Progenitor cell of endocrine pancreas (in vitro differentiated cells): ENCODE measurements at places on chromosomes 6 and 20. TPM values are rescaled to one million over a fixed set of nuclear protein-coding genes. Genes with fewer than 3 reads are reported as not detected.

GRCh38 chr20:31705598-31706597 is 16.8 kb downstream of the BCL2L1 start:
- H3K4me1 ChIP-seq: peaks cover 55% of the 10 kb centered on the region
- H3K27ac ChIP-seq: peak overlapping the region; percentile 100
- no peaks in the 10 kb centered on the region for H3K27me3 ChIP-seq
- no peak overlapping the region for H3K4me3 ChIP-seq

DNA sequence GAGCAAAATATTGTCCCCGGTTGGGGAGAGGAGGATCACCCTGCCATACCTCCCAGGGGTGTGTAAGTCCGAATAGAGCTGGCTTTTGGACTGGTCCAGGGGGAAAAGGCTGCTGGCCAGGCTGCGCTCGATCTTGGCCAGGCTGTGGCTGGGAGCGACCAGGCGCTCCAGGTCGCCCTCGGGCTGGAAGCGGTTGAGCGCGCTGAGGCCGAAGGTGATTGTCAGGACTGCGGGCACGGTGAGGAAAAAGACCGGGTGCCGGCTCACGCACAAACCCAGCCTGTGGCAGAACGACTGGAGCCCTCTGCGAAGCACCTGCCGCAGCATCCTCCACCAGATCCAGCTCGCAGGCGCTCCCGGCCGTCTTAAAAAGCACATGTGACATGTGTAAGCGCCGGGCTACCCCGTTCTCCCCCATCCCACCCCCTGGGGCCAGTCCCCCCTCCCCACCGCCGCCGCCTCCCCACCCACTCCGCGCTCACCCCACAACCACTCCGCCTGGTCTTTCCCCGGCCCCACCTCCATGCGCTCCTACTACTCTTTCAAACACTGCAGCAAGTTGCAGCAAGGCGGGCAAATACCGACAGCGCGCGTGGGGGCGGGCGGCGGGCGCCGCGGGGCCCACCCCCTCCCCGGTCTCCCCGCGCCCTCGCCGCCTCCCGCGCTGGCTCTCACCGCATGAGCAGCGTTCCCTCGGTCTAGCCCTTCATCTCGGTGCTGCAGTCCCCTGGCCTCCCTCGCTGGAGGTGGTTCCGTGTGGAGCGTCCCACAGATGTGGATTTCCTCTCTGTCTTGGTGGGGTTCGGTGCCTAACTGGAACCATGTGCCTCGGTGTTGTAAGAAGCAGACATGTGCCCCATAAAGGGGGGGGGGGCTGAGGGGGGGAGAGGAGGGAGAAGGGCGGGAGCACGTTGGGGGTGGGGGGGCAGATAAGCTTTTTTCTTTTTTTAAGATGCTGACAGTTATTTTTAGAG is 42.4 kb downstream of the PTCHD4 start:
- H3K36me3 ChIP-seq: no peaks in the 10 kb centered on the region
- DNase-seq: peak; percentile 21
- H3K4me3 ChIP-seq: peak overlapping the region; percentile 69

The GINS1 gene
- total RNA-seq: 25.2 and 29.0 TPM in 2 replicates

The TPBG gene
- 31.3 and 32.0 TPM in 2 replicates for total RNA-seq

- no peak for DNase-seq
- no peak overlapping the region for H3K27ac ChIP-seq
- peaks cover 30% of the 10 kb centered on the region for H3K27me3 ChIP-seq
- H3K4me3 ChIP-seq: no peak overlapping the region
- H3K4me1 ChIP-seq: no peaks in the 10 kb centered on the region
Observed at GRCh38 chr6:27593200-27593818, 120.4 kb upstream of the ZNF184 start.

DNA sequence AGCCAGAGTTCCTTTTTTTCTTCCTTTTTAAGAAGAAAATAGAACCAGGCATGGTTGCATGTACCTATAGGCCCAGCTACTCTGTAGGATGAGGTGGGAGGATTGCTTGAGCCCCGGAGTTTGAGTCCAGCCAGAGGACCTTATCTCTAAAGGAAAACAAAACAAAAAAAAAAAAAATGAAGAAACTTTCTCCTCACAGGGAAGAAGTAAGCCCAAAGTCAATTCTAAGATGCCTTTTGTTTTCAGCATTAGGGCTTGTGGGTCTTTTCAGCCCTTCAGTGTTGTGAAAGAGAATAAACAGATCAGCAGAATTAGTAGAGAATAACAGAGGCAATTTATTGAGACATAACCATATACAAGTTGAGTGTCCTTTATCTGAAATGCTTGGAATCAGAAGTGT is 26.8 kb downstream of the ZNF451 start:
- H3K27ac ChIP-seq: no peak overlapping the region
- no peak for DNase-seq
- peaks cover 4% of the 10 kb centered on the region for H3K4me1 ChIP-seq
- H3K27me3 ChIP-seq: no peaks in the 10 kb centered on the region

- no peaks in the 10 kb centered on the region for H3K4me1 ChIP-seq
- no peak for DNase-seq
- H3K4me3 ChIP-seq: no peak overlapping the region
- H3K27ac ChIP-seq: no peak overlapping the region
Observed at GRCh38 chr20:16490696-16491095, 82.6 kb downstream of the KIF16B start.

DNA sequence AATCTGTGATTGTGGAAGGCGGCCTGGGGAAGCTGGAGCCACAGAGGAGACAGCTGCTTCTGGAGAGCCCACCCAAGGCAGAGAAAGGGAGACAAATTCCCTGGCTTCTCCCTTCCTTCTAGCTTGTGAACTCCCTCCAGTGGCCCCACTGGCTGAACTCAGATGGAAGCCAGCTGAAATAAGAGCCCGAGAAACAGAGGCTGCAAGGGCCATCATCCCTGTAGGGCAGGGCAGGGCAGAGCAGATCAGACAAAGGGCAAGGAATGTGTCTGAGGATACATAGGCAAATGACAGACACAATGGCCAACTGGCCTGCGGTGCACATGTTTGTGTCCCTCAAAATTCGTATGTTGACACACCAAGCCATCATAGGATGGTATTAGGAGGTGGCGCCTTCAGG is 25.3 kb downstream of the MDFI start:
- no peaks in the 10 kb centered on the region for H3K36me3 ChIP-seq
- no peaks in the 10 kb centered on the region for H3K4me1 ChIP-seq
- no peak for DNase-seq
- no peak overlapping the region for H3K4me3 ChIP-seq
- H3K27me3 ChIP-seq: peaks cover 48% of the 10 kb centered on the region

GRCh38 chr6:157420497-157420896 is 39.5 kb downstream of the ZDHHC14 start:
- DNase-seq: no peak
- peaks cover 23% of the 10 kb centered on the region for H3K4me1 ChIP-seq
- no peak overlapping the region for H3K27ac ChIP-seq
- no peaks in the 10 kb centered on the region for H3K27me3 ChIP-seq

DNA sequence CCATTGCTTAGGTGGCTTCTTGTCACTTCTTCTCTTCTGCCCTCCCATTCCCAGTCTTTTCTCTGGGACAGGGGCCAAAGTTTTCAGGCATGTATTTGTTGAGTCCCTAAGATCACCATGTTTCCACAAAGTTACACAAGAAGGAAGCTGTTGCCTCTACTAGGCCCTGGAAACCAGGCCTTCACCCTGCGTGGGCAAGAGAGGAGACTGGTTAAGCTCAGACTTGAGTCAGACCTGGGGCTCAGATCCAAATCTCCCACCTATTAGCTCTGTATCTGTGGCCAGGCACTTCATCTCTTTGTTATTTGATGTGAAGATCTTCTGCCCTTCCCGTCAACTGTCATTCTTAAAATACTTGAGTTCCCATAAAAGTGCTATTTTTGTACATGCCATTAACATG is 154.6 kb downstream of the SASH1 start:
- peaks cover 2% of the 10 kb centered on the region for H3K4me1 ChIP-seq
- DNase-seq: no peak

The TFAP2B gene
- 0.74 and 1.8 TPM in 2 replicates for total RNA-seq

- H3K36me3 ChIP-seq: no peaks in the 10 kb centered on the region
- no peak overlapping the region for H3K27ac ChIP-seq
- peaks cover 57% of the 10 kb centered on the region for H3K27me3 ChIP-seq
- H3K4me3 ChIP-seq: no peak overlapping the region
- DNase-seq: no peak
Observed at GRCh38 chr6:29757282-29757681, 34.0 kb downstream of the HLA-F start.

- no peak overlapping the region for H3K4me3 ChIP-seq
- H3K36me3 ChIP-seq: no peaks in the 10 kb centered on the region
- DNase-seq: no peak
- peaks cover 11% of the 10 kb centered on the region for H3K4me1 ChIP-seq
Observed at GRCh38 chr6:31614075-31614619, 887 bp upstream of the AIF1 start.

GRCh38 chr6:127299522-127300240 is 33.0 kb downstream of the RNF146 start:
- H3K27ac ChIP-seq: no peak overlapping the region
- peaks cover 6% of the 10 kb centered on the region for H3K36me3 ChIP-seq
- H3K4me3 ChIP-seq: no peak overlapping the region
- H3K4me1 ChIP-seq: peaks cover 8% of the 10 kb centered on the region

- H3K36me3 ChIP-seq: no peaks in the 10 kb centered on the region
- H3K4me3 ChIP-seq: no peak overlapping the region
- no peak for DNase-seq
- peaks cover 1% of the 10 kb centered on the region for H3K4me1 ChIP-seq
Observed at GRCh38 chr20:63492982-63493381, 5.9 kb downstream of the EEF1A2 start.

GRCh38 chr6:30857549-30857948 is 26.8 kb upstream of the DDR1 start:
- peaks cover 1% of the 10 kb centered on the region for H3K36me3 ChIP-seq
- no peak overlapping the region for H3K27ac ChIP-seq
- H3K4me1 ChIP-seq: peaks cover 8% of the 10 kb centered on the region
- DNase-seq: no peak

GRCh38 chr20:58876437-58876836 is 23.9 kb downstream of the GNAS start:
- peak overlapping the region; percentile 35 for H3K27ac ChIP-seq
- H3K4me1 ChIP-seq: peaks cover 28% of the 10 kb centered on the region
- DNase-seq: no peak
- peaks cover 13% of the 10 kb centered on the region for H3K27me3 ChIP-seq
- H3K4me3 ChIP-seq: no peak overlapping the region

The SLC22A7 gene
- total RNA-seq: not detected in 2 replicates

GRCh38 chr6:53898026-53898795 is 103.4 kb downstream of the LRRC1 start:
- no peaks in the 10 kb centered on the region for H3K27me3 ChIP-seq
- H3K27ac ChIP-seq: no peak overlapping the region
- no peak overlapping the region for H3K4me3 ChIP-seq
- DNase-seq: no peak
- H3K36me3 ChIP-seq: peaks cover 23% of the 10 kb centered on the region

The OR2H1 gene
- total RNA-seq: not detected in 2 replicates

The BHLHE23 gene
- not detected in 2 replicates for total RNA-seq

The SOX12 gene
- 54.8 and 59.0 TPM in 2 replicates for total RNA-seq

The TBC1D7 gene
- total RNA-seq: 34.3 and 34.7 TPM in 2 replicates
